Astrocyte of the hippocampus (primary cell): ENCODE measurements at places on chromosomes 4 and X.

DNA sequence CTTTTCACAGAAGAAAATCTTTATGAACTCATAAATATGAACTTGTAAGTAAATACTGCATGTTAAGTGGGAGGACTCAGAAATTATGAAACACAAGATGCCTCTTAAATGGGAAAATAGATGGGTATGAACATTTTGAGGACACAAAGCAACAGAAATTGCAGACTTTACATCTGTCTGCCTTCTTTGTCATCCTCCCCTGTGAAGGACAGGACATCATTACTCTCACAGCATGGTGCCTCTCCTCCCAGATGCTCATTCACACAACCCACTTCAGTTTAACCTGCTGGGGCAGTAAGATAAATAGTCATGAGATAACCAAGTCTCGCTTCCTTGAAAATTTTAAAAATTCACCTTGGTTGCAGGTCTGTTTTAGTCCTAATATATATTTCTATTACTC, 144.5 kb downstream of the APBB2 start:
- DNase-seq = no peak

DNA sequence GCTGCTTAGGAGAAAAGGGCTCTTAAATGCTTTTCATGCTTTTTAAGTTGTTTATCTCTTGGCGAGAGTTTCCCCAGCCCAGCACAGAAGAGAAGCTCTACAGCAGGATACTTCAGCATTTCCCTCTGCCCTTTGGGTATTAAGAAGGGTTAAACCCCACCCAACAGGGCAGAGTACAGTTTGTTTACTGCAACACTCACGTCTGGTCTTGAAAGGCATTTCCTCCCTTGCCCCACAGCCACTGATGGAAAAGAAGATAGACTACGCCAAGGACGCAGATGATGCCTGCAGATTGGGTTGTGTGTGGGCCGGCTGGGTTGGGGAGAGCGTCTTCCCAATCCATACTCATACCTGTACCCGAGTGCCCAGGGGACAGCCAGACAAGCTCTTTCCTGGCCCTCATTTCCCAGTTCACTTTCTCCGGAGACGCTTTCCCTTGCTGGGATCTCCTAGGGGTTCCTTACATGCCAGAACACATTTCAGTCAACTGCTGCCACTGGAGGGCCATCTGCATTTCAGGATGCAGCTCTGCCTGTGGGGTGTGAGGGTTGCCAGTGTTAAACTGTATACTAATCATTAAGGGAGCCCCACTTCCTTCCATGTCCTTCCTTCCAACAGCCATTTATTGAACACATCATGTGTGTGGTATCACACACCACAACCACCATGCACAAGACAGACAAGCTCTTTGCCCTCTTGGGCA, 96.5 kb upstream of the DHX15 start:
- no peak for DNase-seq

- DNase-seq = no peak
These were observed 60.0 kb downstream of the ATP8A1 start for GRCh38 chr4:42596918-42597317.

GRCh38 chr4:57156242-57156990, 46.2 kb upstream of the IGFBP7 start:
- no peak for DNase-seq
